ENCODE measurements at places on chromosomes 5 and 9.

- no peak for DNase-seq
These were observed 211.4 kb downstream of the FSTL4 start for GRCh38 chr5:133400831-133401351.

- DNase-seq: no peak
These were observed 18.1 kb downstream of the IRF1 start for GRCh38 chr5:132472431-132472830.

GRCh38 chr9:92324431-92324830 lies 719 bp downstream of the NOL8 start:
- DNase-seq: no peak

DNA sequence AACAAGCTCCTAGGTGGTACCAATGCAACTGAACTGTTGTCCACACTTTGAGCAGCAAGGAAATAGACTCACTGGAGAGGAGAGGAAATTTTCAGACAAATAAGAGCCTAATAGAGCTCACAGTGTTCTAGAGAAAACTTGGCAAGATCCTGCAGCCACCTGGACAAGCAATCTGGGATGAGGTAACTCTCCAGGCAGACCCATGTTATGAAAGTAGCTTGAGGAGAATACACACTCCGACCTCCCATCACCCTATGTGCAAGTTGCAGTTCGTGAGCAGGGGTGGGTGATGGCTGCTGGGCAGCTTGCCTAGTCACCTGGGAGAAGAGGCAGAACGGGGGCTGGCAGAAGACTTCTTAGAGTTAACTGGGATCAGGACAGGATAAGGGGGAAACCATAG lies 102.2 kb downstream of the KLF4 start:
- DNase-seq: no peak

GRCh38 chr9:102832814-102833213 lies 162.3 kb upstream of the CYLC2 start:
- no peak for DNase-seq

DNA sequence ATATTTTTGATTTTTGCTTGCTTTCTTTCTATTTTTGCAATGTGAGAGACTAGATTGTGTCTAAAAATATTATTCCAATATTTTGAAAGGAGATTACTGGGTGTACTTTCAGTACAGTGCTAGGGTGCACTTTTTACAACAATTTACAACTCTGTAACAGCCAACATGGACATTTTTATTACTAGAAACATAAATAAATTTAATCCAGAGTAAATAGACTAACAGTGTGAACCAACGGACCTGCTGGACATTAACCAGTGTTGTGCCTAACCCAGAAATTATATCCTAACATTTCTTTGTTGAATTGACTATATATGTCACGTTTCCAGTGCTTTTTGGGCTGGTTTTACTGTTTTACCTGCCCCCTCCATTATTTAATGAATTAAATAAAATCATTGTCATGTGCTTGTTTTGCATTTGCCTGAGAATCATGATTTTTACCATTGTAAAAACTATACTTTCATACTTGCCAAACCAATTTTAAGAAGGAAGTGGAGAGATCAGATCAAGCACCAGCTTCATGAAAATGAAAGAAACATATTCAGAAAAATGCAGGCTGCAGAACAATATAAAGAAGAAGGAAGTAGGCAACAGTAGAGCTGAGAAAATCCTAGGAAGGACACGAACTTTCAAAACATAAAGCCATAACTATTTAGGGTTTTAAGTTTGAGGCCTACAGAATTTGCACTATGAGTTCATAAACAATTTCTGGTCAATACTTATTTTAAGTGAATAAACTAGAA lies 400.8 kb upstream of the PIK3R1 start:
- DNase-seq: no peak

DNA sequence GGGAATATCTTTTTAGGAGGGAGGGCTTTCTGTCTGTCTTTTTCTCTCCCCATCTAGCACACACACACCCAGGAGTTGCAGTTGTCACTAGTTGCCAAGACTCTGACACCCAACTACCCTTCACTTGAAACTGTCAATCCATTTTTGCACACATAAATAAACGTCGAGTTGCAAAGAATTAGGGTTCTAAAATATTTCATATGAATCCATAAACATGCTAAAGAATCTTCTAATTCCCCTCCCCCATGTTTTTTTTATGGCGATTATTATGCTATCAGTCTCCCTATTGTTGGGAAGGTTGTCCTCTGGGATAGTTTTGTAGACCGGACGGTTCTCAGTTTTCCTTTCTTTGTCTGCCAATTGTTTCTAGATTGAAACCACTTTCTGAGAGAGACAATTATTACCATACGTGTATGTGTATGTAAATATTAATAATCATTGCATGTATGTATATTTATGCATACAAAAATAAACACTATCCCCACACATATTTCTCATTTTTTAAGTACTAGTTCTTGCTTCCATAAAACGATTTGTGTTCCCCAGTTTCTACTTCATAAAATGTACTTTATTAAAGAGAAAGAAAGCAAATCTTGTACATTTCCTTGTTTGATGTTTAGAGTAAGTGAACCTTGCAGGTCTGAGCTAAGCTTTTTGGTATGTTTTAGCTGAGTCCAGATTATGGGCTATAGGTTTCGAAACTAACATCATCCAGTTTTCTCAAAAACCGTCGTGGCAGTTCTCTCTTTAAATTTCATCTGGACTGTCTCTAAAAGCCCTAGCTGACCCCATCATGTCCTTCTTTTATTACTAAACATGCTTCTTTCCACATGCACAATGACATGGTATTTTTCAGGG lies 165.0 kb upstream of the MPDZ start:
- no peak for DNase-seq

DNA sequence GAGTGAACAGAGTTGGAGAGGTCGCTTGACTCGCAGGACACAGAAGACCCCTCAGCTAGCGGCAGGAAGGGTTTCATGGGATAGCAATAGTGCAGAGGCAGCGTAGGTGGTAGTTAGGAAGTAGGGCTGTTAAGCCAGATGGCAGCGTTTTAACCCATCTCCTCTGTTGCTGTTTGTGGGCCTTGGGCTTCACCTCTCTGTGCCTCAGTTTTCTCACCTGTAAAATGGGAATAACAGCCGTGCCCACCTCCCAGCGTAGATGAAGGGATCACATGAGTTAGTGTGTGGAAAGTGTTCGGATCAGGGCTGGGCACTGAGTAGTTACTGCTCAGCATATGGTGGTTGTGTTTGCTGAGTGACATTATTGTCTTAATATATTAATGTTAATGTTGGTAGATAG lies 1.9 kb downstream of the ZNF354B start:
- DNase-seq: no peak

- no peak for DNase-seq
These were observed 47.7 kb downstream of the SLCO6A1 start for GRCh38 chr5:102451082-102451481.

- DNase-seq: no peak
These were observed 16.2 kb downstream of the MIGA2 start for GRCh38 chr9:129052592-129052991.

DNA sequence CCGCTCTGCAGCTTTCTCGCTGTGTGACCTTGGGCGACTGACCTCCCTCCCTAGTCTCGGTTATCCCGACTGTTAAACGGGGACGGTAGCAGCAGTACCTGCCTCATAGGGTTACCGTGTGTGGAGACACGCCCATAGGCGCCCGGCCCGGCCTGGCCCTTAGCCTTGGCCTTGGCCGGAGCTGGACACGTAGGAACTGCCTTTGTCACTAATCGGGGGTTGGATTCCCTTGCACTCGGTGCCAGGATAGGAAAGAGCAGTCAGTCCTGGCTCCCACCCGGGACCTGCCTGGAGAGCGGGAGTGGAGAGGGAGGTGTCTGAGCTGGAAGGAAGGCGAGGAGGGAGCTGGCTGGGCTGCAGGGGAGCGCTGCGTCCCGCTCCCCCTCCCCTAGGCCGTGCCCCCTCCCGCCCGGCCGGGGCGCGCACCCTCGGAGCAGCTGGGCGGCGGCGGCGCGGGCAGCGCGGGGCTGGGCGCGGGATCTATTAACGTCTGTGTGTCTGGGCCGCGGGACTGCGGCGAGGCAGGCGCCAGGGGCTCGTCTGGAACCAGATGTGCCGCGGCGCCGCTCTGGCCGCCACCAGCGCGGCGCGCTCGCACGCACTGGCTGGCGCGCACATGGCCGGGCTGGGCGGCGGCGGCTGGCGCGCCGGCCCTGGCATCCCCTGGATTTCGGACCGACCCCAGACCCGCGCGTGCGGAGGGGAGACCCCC lies 31.7 kb downstream of the PRRX2 start:
- DNase-seq: peak; percentile 29

DNA sequence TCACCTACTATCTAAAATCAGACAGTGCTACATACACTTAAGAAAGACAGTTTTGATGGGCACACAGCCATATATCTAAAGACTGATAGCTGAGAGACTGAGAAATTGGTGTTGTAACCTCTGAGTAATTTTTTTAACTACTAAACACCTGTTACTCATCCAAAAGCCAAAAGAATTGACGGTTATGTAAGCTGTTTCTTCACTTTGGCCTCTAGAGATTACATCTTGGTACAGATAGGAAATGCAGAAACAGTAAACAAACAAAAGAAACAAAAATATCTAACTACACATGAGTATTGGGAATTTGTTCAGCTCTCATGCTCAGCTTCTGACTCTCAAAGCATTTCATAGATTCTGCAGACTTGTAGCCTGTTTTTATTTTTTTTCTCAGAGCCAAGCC lies 152.1 kb upstream of the GAS1 start:
- peak; percentile 35 for DNase-seq

DNA sequence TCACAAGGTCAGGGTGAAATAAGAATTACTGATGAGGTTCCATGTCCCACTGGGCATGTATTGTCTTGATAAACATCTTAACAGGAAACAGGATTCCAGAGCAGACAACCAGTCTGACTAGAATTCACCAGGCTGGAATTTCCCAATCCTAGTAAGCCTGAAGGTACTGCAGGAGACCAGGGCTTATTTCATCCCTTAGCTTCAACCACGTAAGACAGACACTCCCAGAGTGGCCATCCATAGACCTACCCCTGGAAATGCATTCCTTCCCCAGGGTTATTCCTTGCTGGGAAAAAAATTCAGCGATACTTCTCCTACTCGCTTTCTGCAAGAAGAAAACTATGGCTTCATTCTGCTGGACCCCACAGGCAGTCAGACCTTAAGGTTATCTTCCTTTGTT lies 785.4 kb downstream of the NR2F1-AS1 start:
- no peak for DNase-seq

DNA sequence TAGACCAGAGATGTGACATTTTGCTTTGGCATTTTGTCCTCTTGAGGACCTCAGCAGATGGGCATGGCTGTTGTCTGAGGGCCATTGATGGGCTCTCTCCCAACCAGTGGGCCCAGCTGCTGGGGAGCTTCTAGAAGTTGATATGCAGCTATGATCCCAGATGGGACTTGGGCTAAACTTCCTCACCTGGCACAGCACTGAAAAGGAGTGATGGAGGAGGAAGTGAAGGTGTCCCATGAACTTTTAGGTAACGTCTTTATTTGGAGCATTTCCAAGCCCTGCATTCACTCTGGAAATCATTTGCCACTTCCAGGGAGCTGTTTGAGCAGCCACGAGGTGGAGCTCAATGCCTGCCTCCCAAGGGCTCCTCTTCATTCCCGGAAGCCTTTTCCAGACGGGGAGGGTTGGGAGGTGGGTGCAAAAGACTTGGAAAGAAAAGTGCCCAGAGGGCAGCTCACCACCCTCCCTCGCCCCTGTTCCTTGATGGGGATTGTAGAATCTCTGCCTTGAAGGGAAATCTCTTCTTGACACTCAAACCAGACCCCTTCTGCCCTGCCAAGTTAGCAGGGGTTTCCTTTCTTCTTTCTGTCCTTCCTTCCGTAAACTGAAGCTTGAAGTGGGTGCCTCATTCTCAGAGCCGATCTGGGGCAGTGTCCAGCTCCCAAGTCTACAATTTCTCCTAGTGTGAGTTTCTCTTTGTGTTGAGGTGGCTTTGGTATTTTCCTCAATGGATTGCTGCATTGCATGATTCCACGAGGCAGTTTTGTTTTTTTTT lies 18.1 kb upstream of the NEUROG1 start:
- DNase-seq: peak; percentile 47

DNA sequence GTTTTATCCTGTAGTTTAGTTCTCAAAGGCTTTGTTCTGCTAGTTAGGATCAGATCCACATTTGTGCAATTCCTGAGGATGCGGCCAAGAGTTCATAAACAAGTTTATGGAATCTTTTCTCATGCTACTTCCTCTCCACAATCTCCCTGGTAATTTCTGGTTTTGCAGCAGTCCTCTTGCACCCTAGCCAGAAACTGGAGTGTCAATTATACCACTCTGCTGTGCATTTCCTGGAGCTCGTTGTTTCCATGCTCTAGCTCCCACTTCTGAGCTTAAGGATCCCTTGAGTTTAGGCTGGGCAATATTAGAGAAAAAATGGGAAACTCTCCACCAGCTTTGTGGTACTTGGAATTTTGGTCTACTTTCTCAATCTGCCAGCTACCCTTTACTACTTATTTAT lies 474.7 kb downstream of the DIRAS2 start:
- DNase-seq: no peak

- DNase-seq: no peak
These were observed 54.2 kb downstream of the LMNB1 start for GRCh38 chr5:126831156-126831555.

DNA sequence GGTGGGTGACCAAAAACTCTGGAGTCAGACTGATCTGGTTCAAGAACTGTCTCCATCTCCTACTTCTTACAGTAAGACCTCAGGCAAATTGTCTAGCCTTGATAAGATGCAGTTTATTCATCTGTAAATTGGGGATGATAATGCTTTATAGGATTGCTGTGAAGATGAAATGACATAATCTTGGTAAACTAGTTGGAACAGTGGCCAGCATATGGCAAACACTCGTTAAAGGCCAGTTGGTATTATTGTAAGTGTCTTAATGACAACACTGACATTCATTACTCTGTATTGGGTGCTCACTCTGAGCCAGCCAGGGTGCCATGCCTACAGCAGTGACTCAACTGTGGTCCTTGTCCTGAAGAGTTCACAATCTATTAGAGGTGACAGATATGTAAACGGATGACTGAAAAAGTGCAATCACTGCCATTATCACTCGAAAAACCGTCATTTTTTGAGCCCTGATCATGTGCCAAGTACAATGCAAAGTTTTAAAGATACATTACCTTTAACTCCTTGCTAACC lies 84.9 kb upstream of the HSPA9 start:
- DNase-seq: no peak

DNA sequence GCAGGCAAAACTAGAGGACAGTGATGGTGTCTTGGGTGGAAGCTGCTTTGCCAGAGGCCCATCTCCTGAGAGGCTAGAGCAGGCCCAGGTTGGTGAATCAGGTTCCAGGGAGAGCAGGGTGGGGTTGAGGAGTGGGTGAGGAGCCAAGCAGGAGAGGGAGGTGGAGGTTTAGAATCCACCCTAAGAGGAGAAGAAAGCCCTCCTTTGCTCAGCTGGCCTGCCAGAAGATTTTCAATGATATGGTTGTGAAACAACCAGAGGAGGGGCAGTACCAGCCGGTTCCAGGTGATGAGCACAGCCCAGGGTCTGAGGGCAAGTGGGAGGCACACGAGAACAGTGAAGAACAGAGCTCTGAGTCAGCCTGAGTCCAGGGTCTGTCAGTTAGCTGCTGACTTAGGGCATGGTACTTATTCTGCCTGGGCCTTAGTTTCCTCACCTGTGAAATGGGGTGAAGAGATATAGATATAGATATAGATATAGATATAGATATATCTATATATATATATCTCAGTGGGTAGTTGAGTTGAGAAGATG lies 17.8 kb downstream of the PPARGC1B start:
- no peak for DNase-seq

- no peak for DNase-seq
These were observed 34.0 kb downstream of the MTRR start for GRCh38 chr5:7902666-7903625.

GRCh38 chr9:34370970-34371880 lies 5.5 kb downstream of the MYORG start:
- DNase-seq: no peak

GRCh38 chr9:36470643-36471290 lies 70.7 kb upstream of the RNF38 start:
- peak; percentile 69 for DNase-seq

- DNase-seq: peak; percentile 14
These were observed 337.4 kb upstream of the PUM3 start for GRCh38 chr9:3181049-3181953.
